ENCODE measurements at places on chromosomes 7 and 10. TPM values are rescaled to one million over a fixed set of nuclear protein-coding genes. Genes with fewer than 3 reads are reported as not detected.
A peak's percentile ranks its signal among the peaks of the same experiment; 100 is the strongest.

GRCh38 chr10:69045441-69046300 lies 42.2 kb upstream of the SRGN start:
- peak; percentile 80 for DNase-seq

The HOXA6 gene
- polyA plus RNA-seq: not detected

DNA sequence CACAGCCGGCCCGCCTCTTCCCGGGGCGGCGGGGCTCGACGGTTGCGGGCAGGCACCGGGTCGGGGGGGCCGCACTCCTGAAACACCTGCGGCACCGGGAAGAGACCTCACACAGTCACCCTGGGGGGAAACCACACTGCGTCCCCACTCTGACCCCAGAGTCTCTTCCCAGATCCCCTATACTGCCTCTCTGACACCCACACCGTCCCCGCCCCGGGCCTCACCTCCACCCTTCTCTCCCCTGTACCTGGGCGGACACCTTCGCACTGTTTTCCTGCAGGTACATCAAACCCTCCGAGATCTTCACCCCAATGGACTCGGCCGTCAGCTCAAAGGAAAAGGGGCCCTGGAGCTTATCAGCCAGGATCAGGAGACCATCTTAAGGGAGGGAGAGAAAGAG lies 3.4 kb upstream of the GAL3ST4 start:
- DNase-seq: no peak

- DNase-seq: no peak
These were observed 3.0 kb upstream of the SKIDA1 start for GRCh38 chr10:21528236-21529031.

The CALN1 gene
- polyA plus RNA-seq: not detected

The TMUB1 gene
- 47.5 TPM for polyA plus RNA-seq

GRCh38 chr10:3807211-3807927 lies 22.4 kb upstream of the KLF6 start:
- DNase-seq: peak; percentile 39

DNA sequence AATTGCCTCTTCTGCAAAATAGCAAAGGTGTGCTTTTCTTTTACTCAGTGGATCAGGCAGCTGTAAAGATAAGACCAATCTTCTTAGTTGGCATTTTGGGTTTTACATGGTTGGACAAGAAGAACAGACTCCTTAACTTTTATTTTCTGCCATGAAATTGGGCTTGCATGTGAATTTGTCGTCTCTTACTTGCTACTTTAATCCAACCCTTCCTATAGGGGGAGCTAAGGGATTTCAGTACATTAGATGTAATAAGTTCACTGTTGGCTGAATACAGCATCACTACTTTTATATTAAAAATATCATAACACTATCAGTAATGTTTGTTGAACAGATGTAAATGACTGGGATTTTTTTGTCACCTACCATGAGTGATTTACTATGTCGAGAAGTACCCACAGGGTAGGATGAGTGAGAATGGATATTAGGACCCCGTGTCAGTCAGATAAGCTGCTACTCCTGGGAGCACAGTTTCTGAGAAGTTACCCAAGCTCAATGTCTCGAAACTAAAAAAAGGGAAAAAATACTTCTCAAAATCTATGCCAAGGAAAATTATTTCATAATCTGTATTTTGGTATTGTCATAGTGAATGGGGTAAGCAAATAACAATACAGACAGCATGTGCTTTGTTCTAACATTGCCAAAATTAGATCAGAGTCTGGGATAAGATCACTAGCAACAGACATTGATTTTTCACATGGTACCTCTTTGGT lies 127.4 kb upstream of the AGR3 start:
- peak; percentile 27 for DNase-seq

GRCh38 chr10:5560142-5560816 lies 35.5 kb downstream of the CALML3 start:
- DNase-seq: no peak

DNA sequence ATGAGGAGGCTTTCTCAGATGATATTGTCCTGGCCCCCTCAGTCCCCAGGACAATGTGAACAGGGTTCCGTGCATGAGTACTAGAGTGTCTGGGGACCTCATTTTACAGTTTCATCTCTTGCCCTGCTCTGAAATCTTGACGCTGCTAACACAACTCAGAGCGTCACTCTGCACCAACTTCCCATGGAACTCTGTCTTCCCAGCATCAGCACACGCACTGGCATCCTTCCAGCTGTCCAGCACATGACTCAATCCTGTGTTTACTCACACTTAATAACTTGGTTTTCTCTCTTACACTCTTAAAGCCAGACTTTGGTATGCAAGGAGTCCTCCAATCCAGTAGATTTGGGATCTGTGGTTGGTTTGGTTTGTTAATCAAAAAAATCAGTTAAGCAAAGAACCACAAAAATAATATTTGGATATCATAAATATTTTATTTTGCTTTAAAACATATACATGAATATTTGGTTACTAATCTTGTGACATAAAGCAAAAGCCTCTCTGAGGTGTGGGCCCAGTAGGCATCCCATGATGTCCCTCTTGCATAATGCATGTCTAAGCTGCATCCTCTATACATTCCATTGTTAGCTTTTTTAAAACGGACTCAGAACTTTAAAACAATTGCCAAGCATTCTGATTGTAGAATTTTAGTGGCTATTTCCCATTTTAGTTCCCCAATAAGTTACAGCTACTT lies 131.0 kb downstream of the CXCL12 start:
- no peak for DNase-seq

The GPR15LG gene
- polyA plus RNA-seq: not detected

- DNase-seq: no peak
These were observed 275.7 kb downstream of the XPNPEP1 start for GRCh38 chr10:109647627-109648026.

The ACBD7 gene
- not detected for polyA plus RNA-seq

The SPDYE8 gene
- polyA plus RNA-seq: not detected

The MCM7 gene
- 40.3 TPM for polyA plus RNA-seq

GRCh38 chr10:4459531-4459930 lies 366.5 kb upstream of the AKR1E2 start:
- no peak for DNase-seq

DNA sequence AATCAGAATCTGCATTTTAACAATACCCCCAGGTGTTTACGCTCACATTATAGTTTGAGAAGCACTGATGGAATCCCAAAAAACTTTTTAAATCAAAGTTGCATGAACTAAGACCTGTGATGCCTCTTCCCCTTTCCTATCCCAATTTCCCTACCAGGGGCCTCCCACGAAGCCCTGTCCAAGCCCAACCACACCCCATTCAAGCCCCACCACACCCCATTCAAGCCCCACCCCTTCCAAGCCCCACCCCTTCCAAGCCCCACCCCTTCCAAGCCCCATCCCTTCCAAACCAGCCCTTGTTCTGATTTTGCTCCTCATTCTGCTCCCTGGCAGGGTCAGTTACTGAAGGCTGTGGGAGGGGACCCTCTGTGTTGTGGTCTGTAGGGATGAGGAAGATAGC lies 9.8 kb upstream of the AQP1 start:
- DNase-seq: no peak

The TAS2R5 gene
- polyA plus RNA-seq: not detected

The EGFR gene
- not detected for polyA plus RNA-seq

DNA sequence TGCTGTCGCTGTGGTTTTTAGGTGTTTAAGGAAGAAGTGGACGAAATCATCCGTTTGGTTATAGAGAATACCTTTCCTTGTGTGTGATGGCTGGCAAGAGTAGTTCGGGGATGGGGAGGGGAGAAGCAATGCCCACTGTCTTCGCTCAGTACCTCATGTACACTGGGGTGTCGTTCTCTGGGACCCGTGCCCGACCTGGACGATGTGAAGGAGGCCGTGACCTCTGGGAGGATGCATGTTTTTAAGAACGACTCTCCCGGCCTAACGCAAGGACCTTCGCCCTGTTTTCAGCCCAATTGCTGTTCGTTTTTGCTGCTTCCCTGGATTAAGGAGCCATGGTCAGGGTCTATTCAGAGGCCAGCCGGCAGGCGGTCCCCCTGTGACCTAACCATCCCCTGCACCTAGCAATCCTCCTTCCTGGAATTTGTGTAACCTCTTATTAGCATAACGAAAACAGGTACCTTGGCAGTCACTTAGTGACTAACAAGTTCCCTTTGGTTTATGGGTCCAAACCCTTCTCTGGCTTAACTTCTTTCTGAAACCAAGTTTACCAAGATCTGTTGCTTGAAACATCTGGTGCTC lies 1.3 kb downstream of the NFE2L3 start:
- DNase-seq: no peak

- DNase-seq: no peak
These were observed 303.5 kb downstream of the KLF6 start for GRCh38 chr10:3481496-3481895.

DNA sequence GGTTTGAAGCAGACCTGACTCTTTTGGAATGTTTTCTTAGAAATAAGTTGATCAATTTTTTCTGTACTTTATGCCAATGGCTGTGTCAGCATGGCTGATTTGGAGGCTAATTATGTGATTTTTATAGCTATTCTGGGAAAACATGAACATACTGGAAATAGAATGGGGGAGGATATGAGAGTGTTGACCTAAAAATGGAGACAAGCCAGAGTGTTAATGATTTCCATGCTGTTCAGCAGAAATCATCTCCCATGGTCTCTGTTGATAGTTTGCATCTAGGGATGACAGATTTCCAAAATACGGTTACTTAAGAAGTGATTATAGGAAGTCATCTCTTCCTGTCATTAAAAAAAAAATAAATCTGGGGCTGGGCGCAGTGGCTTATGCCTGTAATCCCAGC lies 32.7 kb upstream of the DMTF1 start:
- no peak for DNase-seq

GRCh38 chr7:21113609-21114415 lies 314.1 kb upstream of the SP4 start:
- no peak for DNase-seq

DNA sequence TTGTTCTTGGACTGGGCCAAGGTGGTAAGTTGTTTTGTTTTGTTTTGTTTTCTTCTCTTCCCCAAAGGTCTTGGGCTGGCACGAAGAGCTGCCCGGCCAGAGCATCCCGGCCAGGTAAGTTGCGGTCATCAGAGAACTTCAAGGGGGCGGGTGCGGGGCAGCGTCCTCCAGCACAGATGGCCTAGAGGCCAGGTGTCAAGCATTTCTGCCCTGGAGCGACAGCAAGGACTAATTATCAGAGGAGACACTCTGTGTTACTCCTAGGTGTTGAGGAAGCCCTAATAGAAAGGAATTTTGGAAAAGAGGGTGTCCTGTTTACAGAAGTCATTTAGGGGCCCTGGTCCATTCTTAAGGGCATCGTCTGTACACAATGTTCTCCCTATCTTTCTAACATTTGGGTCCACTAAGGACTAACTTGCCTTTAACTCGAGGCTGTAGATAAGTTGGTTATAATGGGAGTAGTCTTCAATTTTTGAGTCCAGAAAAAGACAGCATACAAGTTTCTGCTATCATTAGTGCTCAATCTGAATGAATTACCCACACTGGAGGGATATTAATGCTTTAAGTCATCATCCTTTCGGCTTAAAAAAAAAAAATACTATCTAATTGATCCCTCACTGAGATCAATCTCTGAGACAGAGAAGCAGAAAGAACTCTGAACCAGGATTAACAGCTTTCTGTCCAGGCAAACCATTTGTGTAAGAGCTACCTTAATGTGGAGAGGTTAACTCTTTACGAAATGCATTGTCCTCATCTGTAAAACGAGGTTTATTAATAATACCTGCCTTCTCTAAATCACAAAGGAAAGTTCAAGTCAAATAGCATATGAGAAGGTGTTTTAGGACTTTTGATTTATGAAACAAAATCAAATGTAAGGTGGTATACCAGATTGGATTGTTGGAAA lies 1.5 kb downstream of the ITGB8 start:
- no peak for DNase-seq

DNA sequence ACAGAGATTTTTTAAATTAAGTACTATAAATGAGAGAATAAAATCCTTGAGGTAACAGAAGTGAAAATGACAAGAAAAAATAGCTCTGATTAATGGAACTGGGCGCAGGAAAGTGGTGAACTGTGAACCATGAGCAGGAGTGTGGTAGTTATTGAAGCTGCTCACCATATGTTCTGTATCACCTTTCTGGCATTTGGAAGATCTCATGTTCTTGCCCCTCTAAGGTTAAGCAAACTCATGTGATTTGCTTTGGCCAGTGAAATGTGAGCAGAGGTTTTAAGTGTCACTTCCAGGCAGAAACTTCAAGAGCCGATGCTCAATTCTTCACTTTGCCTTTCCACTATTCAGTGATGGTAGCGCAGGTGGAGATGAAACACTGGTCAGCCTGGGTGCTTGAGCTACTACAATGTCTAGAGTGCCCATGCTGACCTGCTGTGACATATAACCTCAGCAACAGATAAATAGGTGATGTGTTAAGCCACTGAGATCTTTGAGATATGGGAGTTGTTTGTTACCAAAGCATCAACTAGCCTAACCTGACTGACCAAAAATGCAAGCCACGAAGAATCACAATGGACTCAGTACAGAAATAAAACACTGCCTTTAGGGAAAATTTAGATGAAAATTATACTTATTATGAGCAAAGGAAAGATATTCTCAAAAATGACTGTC lies 18.4 kb downstream of the MTPAP start:
- DNase-seq: no peak

- DNase-seq: peak; percentile 57
These were observed 48.7 kb downstream of the GPR141 start for GRCh38 chr7:37732253-37732652.

DNA sequence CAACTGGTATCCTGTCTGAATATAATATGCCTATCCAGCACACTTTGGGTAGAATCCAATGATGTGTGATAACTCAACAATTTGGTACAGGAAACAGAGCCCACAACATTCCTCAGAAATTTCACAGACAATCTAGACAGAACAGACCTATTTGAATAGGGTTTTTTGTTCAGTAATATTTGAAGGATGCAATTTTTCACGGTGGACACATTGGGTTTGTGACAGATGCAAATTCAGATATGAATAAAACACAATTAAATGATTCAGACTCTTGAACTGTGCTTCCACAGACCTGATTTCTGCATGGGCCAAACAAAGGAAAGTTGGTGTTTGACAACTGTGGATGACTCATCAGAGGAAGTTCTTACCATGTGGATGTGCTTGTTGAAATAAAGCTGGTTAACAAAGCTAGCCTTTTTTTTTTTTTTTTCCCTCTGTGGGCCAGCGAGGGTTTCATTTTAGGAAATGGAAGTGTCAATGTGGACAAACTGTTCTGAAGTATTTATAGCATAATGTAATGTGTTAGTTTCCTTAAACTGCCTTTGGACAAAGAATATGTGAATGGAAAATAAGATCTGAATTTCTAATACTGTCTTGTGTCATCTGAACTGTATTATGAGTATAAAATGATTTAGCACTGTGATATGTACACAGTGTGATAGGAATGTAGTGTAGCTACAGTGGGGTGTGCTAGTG lies 43.2 kb upstream of the FAM133B start:
- DNase-seq: peak; percentile 50

DNA sequence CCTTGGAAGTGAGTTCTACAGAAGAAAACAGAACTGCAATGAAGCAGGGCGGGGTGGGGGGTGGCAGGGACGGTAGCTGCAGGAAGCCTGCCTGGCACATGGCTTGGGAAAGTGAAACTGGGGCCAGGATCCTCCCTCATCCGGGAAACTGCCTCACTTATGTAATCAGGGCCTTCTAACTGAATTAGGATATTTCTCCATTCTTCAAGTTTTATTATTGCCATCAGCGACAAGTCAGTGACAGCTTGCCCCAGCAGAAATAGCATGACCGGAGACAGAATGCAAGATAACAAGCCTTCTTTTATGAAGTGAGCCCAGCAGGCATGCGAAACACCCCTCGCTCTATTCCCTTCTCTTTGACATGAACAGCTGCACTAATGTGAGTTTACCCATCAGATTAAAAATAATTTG lies 77.5 kb upstream of the CACUL1 start:
- no peak for DNase-seq

The VIPR2 gene
- 0.41 TPM for polyA plus RNA-seq

- DNase-seq: no peak
These were observed 5.7 kb upstream of the LMOD2 start for GRCh38 chr7:123649964-123650363.

- DNase-seq: no peak
These were observed 43.1 kb upstream of the SNX13 start for GRCh38 chr7:17983221-17984062.

The PNLIPRP2 gene
- polyA plus RNA-seq: not detected

The TMEM229A gene
- polyA plus RNA-seq: not detected

Measured in immature natural killer cell (primary cell).